ENCODE measurements at places on chromosomes 6 and 20.

DNA sequence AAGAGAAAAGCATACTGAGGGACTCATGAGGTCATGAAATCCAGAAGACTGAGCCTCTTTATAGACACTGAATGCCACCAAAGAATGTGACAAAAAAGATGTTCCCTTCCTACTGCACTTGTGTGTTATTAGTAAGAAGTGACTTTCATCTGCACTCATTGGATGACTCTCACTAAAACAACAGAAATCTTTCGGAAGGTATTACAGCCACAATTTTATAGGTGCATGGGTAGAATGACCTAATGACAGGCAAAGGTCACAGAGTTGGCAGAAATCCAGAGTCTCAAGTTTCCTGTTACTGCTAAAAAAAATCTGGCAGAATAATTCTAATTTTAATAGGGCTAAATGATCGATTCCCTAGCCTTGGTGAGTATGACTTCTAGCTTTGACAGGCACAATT, 13.3 kb downstream of the PKHD1 start:
- DNase-seq: no peak

GRCh38 chr20:22579711-22580697, 4.4 kb downstream of the FOXA2 start:
- no peak for DNase-seq

GRCh38 chr6:68447112-68447511, 188.0 kb upstream of the ADGRB3 start:
- DNase-seq: no peak

DNA sequence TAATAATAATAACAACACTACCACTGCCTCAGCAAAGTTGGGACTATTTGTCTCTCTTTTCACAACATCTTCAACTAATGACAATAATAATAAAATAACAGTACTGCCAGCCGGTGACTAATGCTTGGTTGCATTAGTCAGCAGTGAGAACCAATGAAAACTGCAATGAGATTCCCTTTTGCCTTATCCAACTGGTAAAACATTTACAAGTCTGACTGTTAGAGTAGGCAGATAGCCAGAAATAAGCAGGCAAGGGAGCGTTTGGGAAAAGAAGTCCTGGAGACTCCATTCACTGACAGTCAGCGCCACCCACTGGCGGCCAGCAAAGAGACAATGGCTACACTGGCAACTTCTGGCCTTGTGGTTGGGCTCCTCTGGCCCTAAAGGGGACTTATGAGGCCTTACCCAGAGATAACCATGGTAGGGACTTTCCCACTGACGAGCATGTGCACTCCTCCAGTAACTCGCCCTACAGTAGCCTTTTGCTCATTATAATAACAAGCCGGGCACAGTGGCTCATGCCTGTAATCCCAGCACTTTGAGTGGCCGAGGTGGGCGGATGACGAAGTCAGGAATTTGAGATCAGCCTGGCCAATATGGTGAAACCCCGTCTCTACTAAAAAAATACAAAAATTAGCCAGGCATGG, 3.4 kb upstream of the NSFL1C start:
- DNase-seq: no peak

- DNase-seq: no peak
Measured at GRCh38 chr6:50030777-50031562, 9.2 kb upstream of the DEFB110 start.

- DNase-seq: no peak
Measured at GRCh38 chr6:63677282-63677681, 41.7 kb downstream of the PHF3 start.

- no peak for DNase-seq
Measured at GRCh38 chr6:107331409-107332386, 127.7 kb downstream of the PDSS2 start.

- no peak for DNase-seq
Measured at GRCh38 chr6:20718705-20719653, 184.7 kb downstream of the CDKAL1 start.

GRCh38 chr20:14431568-14431967, 94.2 kb upstream of the FLRT3 start:
- no peak for DNase-seq

DNA sequence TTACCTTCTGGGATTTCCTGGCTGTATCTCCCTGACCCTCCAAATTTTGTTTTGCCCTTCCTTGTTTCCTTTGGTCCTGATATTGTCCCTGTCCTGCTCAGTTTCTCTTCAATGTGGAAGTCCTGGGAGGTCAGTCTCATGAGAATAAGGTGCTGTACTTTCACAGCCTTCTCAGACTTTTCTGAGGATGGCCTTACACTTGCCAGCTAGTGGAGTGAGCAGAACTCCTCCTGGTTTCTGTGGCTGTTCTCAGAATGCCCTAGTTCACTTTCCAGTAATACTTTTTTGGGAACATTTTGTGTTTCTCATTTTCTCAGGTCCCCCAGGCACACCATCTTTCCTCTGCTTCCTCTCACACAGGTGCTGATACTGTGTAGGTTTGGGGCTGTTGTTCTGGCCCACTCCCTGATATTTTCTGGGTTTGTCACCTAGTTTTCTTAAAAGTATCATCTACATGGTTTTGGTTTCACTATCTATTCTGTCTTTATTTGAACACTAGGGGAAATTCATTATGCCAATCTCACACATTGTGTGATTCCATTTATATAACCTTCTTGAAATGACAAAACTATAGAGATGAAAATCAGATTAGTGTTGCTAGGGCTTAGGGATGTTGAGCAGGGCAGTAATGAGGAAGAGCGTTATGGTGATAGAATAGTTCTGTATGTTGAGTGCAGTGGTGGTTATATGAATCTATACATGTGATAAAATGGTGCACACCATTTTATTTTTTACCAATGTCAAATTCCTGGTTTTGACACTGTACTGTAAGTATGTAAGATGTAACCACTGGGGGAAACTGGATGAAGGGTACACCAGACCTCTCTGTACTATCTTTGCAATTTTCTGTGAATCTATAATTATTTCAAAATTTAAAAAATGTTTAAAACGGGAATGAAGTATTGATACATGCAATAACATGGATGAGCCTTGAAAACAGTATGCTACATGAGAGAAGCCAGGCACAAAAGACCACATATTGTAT, 27.2 kb upstream of the BRPF3 start:
- no peak for DNase-seq

DNA sequence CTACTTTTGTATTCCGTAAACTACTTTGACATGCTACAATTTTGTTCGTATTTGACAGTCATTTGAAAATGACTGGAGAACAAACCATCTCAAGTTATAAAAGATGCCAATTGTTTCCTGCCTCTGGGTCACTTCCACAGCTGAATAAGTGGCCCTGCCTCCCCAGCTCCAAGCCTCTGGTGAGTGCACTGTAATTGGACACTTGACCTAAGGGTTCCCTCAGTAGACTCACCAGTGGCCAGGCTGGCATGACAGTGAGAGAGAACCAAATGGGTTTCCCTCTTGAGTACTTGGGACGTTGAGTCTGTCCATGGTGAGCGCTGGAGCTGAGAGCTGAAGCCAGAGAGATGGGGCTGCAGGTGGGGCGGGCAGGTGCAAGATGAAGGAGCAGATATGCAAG, 57.1 kb downstream of the SLC35D3 start:
- no peak for DNase-seq

DNA sequence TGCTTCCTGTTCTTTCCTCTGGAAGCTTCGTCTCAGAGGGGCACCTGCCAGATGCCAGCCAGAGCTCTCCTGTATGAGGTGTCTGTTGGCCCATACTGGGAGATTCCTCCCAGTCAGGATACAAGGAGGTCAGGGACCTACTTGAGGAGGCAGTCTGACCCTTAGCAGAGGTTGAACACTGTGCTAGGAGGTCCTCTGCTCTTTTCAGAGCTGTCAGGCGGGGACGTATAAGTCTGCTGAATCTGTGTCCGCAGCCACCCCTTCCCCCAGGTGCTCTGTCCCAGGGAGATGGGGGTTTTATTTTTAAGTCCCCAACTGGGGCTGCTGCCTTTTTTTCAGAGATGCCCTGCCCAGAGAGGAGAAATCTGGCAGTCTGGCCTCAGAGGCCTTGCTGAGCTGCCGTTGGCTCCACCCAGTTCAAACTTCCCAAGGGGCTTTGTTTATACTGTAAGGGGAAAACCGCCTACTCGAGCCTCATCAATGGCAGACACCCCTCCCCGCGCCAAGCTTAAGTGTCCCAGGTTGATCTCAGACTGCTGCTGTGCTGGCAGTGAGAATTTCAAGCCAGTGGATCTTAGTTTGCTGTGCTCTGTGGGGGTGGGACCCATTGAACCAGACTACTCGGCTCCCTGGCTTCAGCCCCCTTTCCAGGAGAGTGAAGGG, 326.7 kb downstream of the BCKDHB start:
- DNase-seq: no peak

DNA sequence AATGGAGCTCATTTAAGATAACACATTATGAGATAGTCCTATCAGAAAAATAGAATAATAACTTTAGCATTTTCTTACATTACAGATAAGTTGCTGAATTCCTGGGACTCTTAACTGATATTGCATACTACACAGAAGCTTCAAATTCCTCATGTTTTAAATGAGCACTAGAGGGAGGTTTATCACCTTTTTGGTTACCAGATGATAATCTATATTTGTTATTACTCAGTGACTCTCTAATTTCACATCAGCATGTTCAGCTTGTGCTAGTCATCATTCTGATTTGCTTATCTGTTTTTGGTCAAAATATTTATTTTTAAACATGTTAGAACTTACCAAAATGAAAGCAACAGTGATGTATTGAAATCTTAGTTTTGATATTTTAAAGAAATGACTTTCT, 20.5 kb upstream of the GJA10 start:
- DNase-seq: no peak

- no peak for DNase-seq
Measured at GRCh38 chr6:136070815-136071214, 179.3 kb downstream of the MTFR2 start.

DNA sequence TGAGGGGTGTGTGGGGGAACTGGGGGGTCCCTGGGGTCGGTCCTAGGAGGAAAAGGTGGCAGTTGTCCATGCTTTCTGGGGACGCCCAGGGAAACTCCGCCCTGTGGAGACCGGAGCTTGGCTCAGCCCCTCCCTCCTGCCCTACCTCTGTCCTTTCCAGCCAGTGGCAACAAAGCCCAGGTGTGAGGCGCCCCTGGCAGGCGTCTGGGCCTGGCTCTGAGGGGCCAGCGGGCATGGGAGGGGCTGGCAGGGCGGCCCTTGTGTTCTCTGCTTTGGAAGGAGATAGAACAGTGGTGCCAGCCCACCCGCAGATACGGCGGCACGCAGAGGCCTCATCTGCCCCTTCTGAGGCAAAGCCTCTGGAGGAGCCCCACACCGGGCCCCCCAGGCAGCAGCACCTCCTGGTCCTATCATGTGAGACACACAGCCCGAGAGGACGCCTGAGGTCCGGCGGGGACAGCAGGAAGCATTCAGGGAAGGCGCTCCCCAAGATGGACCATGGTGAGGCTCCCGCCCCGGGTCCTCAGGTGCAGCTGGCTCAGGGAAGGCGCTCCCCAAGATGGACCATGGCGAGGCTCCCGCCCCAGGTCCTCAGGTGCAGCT, 47.9 kb downstream of the YTHDF1 start:
- DNase-seq: no peak

DNA sequence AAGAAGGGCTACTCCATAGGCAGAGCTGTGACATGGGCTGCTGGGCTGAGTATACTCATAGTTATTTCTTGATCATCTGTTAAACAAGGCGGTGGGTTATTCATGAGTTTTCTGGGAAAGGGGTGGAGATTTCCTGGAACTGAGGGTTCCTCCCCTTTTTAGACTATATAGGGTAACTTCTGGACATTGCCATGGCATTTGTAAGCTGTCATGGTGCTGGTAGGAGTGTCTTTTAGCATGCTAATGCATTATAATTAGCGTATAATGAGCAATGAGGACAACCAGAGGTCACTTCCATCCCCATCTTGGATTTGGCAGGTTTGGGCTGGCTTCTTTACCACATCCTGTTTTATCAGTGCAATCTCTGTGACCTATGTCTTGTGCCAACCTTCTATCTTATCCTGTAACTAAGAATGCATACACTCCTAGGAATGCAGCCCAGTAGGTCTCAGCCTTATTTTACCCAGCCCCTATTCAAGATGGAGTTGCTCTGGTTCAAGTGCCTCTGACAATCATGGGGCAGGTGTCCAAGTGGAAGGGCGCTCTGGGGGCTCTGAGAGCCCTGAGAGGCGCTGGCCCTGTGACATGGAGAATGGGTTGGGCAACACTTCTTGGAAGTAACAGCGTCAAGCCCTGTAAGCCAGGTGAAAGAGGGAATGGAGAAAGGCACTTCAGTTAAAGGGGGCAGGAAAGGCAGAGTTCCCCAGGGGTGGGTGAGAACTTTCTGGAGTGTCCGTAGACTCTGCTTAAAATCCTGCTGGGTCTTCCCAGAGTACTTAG, 354.2 kb upstream of the SULF2 start:
- no peak for DNase-seq

DNA sequence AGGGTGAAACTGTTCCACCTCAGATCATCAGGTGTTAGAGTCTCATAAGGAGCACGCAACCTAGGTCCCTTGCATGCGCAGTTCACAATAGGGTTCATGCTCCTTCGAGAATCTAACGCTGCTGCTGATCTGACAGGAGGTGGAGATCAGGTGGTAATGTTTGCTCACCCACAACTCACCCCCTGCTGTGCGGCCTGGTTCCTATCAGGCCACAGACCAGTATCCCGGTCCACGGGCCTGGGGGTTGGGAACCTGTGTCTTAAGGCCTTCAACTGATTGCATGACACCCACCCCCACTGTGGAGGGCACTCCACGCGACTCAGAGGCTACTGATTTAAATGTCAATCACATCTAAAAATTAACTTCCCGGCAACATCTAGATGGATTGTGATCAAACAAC, 411.2 kb upstream of the SULF2 start:
- DNase-seq: no peak

DNA sequence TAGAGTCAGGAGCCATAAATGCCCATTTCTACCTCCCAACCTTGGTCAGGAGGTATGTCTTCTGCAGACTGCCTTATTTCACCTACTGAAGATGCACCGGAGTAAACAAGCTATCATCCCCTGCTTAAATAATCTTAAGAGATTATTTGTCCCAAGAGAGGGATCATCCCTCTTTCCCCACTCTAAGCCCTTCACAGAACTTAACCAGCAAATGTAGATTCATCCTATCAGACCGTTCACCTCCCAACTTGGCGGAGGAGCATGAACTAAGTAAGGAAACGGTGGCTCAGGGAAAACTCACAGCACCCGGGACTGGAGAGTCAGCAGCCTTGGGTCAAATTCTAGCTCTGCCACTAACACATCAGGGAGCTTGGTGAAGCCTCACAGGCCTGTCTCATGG, 115.3 kb downstream of the TRERF1 start:
- no peak for DNase-seq
